HS-27A (cell line): ENCODE measurements at places on chromosomes 12 and 14.

GRCh38 chr12:53725824-53726223 lies 1.4 kb downstream of the CALCOCO1 start:
- no peak for DNase-seq

DNA sequence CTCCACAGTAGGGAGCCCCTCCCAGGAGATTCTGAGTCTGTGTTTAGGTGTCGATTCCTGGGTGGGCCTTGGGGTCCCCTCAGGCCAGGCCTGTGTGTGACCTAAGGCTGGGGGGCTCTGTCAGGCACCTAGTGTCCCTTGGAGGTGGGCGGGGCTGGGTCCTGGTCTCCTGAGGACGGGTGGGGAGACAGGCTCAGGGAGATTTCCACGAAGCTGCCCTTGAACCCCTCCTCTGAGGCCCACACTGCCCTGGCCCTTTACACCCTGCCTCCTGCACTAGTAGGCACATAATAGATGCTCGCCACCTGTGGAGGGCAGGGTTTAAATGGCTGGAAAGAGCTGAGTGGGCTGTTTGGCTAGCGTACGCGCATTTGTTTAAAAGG lies 32.9 kb downstream of the MEG3 start:
- DNase-seq = no peak

DNA sequence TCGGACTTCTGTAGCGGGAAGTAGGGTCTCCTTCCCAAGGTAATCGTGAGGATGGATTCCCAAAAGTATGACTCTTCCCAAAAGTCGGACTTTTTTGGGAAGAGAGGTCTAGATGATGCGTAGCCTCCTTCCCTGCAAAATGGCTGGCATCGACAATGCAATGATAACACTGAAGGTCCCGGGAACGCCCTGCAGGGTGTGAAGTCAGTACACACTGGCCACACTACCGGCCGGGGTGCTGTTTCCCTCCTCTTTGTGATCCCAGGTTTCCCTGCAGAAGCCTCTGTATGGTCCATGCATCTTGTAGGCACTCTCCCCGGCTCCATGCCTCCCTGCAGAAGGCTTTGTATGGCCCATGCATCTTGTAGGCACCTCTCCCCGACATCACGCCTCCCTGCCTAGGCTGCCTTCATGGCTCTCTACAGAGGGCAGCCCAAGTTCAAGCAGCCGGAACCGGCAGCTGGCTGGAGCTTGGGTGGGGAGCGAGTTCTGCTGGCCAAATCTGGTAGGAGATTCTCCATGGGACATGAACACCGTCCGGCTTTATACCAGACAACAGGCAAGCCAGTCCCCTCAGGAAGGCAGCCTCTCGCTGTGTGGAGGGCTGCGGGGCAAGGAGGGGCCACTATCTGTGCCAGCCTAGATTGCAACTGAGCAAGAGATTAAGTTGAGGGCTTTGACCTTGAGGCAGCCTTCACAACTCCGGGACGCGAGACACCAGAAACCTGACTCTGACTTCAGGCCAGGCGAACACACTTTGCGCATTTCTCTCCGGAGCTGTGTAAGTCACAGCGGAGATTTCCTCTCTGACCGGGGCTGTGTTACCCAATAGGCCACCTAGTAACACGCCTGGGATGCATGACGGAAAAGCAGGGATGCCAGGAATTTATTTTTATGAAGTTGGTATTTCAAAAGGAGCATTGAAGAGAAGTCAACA lies 23.5 kb downstream of the FZD10 start:
- DNase-seq = no peak

DNA sequence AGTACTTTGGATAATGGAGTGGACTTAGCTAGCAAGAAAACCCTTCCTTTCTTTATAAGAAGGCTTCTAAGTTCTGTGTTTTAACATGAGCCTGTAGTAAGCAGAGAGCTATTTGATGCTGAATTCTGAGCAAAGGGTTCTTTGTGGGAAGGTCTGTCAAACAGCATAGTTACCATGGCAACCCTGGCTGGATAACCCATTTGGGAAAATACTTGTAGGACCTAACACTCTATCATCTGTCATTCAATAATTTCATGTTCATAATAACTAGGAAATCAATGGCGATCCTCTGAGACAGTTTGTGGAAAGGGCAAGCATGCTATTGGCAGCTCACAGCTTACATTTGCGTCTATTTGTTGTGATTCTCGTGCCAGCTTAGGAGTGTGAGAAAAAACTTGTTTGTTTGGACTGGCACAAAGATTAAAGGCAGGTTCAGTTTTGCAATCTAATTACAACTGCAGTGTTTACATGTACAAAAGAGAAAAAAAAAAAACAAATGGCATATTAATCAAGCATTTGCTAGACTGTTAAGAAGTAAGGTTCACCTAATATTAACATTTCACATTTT lies 219.2 kb downstream of the PDZRN4 start:
- no peak for DNase-seq

GRCh38 chr12:91274916-91275315 lies 92.3 kb upstream of the DCN start:
- no peak for DNase-seq

DNA sequence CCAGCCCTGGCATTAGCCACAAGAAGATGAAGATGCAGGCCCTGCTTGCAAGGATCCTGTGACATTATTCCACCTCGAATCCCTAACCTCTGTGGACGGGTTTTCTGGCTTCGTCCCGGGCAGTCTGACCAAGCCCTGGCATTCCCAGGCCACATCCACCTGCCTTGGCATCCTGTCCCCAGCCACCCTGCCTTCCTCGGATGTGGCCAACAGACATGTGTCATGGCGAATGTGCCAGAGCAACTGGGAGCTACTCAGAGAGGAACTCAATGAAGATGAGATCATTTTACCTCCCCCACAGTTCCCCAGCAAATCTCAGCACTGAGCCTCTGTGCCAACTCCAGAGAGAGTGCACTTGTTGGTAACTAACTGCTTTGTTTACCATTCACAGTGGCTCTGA lies 33.5 kb upstream of the KCNA5 start:
- no peak for DNase-seq

- DNase-seq = no peak
These were observed 1.7 kb downstream of the CDKN1B start for GRCh38 chr12:12718853-12719252.

GRCh38 chr14:89336338-89336737 lies 80.7 kb downstream of the FOXN3 start:
- DNase-seq = no peak
